ENCODE measurements at places on chromosomes 11 and 22.

- DNase-seq = no peak
Measured at GRCh38 chr22:34973926-34974325, 92.0 kb upstream of the ISX start.

DNA sequence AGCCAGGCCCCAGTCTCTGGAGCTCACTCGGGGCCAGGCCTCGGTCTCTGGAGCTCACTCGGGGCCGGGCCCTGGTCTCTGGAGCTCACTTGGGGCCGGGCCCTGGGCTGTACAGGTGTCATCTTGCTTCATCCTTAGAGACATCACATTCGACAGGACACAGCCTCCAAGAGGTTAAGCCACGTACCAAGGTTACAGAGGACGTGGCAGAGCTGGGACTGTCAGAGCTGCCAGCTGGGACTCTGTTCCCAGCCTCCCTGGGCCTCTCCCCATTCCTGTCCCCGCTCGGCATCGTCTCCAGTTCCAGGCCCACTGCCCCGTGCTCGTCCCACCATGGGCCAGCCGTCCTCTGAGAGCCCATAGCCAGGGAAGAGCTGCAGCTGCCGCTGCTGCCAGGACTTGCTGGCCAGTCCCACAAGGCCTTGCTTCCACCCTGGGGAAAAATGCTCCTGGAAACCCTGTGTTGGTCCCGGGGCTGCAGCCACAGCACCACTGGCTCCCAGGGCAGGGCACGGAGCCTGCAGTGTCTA lies 19.6 kb downstream of the CABP7 start:
- no peak for DNase-seq

GRCh38 chr11:132549561-132549960 lies 982.7 kb downstream of the OPCML start:
- DNase-seq = no peak

GRCh38 chr11:131907371-131907770 lies 537.0 kb downstream of the NTM start:
- DNase-seq = no peak

Measured in GM20000 (cell line).